Activated CD4-positive, CD25-positive, alpha-beta regulatory T cell (primary cell): ENCODE measurements at places on chromosomes 13 and 19.

- DNase-seq: peak; percentile 7
Observed at GRCh38 chr13:72839831-72840426, 58.0 kb downstream of the PIBF1 start.

DNA sequence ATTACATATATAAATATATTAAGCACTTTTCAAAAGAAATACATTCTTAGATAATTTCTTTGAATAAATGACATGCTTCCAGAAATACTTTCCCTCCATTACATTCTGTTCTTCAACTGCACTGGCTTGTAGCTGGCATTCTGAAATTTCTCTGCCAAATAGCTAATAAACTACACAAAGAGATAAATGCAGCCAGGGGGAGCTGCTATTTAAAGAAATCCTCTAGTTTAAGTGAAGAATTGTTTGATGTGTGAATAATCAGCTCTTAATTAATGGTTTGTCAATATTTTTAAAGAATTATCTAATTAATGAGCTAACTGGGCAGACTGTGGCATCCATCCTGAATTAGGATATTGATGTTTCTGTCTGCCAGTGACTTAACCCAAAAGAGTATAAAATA is 30.7 kb downstream of the SLC7A1 start:
- no peak for DNase-seq

GRCh38 chr19:33350538-33351309 is 22.8 kb upstream of the CEBPG start:
- no peak for DNase-seq

GRCh38 chr19:19775891-19776205 is 42.9 kb upstream of the ZNF14 start:
- no peak for DNase-seq

- no peak for DNase-seq
Observed at GRCh38 chr13:110103026-110103425, 203.9 kb downstream of the COL4A1 start.

- no peak for DNase-seq
Observed at GRCh38 chr13:37870489-37870845, 895 bp upstream of the TRPC4 start.

GRCh38 chr19:11192957-11193939 is 4.1 kb downstream of the KANK2 start:
- no peak for DNase-seq

DNA sequence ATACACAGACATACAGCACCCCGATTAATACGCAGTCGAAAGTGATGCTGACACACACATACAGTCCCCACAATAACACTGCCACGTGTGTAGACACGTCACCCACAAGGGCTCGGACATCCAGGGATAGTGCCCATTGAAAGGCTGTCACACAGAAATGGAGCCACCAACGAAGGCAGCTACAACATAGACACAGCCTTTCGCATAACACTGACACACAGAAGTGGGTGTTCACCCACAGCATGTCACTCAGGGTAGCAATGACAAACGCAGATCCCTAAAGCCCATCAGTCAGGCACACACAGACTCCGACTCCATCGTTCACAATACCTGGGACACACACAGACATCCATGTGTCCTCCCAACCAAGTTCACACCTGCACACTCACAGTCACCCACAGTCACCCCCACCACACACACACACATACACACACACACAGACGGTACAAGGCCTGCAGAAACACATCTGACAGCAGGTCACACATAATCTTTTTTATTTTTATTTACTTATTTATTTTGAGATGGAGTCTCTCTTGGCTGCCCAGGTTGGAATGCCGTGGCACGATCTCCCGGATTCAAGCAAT is 10.4 kb upstream of the NANOS3 start:
- no peak for DNase-seq

DNA sequence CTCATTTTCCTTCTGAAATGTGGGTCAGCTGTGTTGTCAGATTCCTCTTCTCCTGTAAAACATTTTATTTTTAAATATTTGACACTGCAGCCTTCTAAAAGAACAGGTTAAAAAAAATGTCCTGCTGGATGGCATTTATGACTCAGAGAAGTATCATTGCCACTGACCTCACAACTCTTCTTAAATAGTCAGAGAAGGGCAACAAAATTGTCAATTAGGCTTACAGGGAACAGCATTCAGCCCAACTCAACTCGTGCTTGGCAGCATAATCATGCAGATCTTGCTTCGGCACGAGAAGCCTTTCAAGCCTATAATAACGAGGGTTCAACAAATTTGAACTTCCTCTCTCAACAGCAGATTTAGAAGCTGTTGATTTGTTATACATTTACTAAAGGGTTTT is 296.7 kb upstream of the DACH1 start:
- DNase-seq: no peak
